ENCODE measurements at places on chromosomes 6 and 20.

DNA sequence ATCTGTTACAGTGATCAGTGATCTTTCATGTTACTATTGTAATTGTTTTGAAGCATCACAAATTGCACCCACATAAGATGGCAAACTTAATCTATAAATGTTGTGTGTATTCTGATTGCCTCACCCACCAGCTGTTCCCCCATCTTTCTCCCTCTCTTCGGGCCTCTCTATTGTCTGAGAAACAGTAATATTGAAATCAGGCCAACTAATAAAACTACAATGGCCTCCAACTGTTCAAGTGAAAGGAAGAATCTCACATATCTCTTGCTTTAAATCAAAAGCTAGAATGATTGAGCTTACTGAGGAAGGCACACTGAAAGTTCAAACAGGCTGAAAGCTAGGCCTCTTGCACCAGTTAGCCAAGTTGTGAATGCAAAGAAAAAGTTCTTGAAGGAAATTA is 141.2 kb downstream of the CDK19 start:
- DNase-seq = no peak

- DNase-seq = no peak
Observed at GRCh38 chr6:168518348-168518745, 77.4 kb downstream of the SMOC2 start.

- no peak for DNase-seq
Observed at GRCh38 chr6:110654096-110654820, 161.0 kb downstream of the CDK19 start.

GRCh38 chr6:118536478-118536877 is 11.6 kb upstream of the PLN start:
- DNase-seq = no peak

DNA sequence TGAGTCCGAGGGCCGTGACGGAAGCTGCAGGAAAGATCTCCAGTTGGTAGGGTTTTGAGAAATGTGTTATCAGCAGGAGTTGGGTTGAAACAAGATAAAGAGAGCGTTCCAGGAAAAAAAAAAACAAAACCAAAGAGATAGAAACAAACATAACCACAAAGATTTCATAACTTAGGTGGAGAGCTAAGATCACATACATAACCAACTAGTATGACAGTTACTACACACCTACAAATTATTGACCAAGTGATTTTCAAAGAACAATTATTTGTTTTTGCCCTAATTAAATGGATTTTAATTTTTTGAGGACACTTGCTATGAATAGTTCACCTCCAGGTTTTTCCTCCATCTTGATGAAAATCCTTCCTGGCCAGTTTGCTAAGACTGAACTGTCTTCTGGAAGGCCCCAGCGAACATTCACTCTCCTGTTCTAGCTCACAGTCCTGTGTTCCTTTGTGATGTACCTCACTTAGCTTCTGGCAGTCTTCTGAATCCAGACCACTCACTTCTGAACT is 69.4 kb downstream of the SNX9 start:
- DNase-seq = no peak

GRCh38 chr20:53872561-53873229 is 197.7 kb downstream of the BCAS1 start:
- DNase-seq = peak; percentile 38

- DNase-seq = no peak
Observed at GRCh38 chr6:132136981-132137380, 185.8 kb upstream of the CCN2 start.

GRCh38 chr6:47197682-47198640 is 111.7 kb downstream of the TNFRSF21 start:
- no peak for DNase-seq

DNA sequence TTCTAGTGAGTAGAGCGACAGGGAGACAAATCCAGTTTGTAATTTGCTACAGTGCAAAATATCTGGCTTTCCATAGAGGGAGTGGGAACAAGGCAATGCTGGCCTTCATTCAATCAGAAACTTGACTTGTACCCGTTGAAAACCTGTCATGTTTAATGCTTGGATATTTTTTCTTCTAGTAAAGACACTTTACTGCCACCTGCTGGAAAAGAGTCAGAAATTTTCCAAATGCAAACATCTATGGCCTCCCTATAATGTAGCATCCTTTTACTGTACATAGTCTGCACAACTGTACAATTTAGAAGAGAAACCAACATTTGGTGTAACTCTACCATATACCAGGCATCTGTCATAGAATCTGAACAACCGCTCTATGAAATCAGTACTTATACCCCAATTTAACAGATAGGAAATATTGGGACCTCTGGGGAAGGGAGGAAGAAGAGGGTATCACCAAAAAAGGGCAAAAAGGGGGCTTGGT is 16.7 kb upstream of the TBC1D20 start:
- DNase-seq = no peak

DNA sequence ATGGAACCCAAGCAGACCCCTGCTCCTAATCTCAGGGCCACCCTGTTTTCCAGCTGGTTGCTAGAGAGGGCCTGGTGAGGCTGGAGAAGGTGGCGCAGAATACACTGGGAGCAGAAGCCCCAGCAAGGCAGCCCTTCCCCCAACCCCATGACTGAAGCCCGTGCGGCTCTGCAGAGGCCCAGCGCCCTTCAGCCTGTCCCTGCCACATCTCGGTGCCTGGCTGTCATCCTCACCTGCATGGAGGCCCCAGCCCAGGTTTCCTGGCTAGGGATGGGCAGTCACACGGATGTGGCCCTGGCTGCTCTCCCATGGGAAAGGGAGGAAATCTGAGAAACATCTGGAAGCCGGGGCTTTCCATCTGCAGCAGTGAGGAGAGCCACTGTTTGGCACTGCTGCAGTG is 26.1 kb upstream of the VSTM2L start:
- DNase-seq = no peak

- DNase-seq = no peak
Observed at GRCh38 chr20:1820138-1821079, 74.8 kb upstream of the SIRPA start.

- DNase-seq = no peak
Observed at GRCh38 chr20:62643521-62644043, 1.3 kb downstream of the SLCO4A1 start.

DNA sequence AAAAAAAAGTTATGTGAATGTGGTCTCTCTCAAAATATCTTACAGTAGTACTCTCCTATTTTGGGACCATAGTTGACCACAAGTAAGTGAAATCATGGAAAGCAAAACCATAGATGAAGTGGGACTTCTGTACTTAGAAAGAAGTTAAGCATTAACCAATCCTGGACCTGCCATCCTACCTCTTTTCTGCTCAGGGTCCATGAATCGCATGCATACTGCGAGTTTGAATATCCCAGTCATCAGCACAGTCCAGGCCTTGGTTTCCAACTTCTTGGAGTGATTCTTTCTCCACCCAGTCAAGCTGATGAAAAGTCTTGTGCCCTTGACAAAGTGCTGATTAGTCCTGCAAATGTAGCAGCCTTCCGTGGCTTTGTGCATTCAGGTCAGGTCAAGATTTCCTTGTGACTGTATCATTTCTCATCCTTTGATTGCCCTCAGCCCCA is 46.0 kb downstream of the RNF217 start:
- DNase-seq = no peak

DNA sequence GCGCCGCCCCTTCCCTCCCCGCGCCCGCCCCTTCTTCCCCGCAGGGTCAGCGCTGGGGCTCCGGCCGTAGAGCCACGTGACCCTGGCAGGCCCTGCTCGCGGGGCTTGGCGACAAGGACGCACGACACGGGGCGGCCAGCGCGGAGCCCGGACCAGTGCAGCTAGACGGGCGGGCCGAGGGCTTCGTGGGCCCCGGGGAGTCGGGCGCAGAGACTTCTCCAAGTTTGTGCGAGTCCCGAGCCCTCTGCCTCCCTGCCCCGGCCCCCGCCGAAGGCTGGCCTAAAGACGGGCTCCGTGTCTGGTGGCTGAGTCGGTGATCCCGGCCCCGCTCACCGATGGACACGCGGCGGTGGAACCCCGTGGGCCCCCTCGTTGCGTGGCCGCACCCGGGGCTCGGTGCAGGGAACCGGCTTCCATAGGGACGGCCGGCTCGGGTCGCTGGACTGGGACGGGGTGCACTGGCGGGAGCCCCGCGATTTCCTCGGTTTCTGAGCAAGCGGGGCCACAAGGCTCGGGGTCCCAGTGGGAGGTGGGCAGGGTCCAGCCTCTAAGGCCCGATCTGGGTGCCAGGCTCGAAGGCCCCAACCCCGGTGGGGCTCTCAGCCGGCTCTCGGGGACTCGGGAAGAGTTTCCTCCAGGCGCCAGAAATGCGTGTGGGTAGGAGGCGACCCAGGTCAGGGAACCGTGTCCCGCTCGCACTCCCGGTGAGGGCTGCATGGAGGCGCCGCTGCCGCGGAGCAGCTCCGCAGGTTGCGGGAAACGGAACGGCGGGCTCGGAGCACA is 452 bp upstream of the GATA5 start:
- DNase-seq = peak; percentile 31

DNA sequence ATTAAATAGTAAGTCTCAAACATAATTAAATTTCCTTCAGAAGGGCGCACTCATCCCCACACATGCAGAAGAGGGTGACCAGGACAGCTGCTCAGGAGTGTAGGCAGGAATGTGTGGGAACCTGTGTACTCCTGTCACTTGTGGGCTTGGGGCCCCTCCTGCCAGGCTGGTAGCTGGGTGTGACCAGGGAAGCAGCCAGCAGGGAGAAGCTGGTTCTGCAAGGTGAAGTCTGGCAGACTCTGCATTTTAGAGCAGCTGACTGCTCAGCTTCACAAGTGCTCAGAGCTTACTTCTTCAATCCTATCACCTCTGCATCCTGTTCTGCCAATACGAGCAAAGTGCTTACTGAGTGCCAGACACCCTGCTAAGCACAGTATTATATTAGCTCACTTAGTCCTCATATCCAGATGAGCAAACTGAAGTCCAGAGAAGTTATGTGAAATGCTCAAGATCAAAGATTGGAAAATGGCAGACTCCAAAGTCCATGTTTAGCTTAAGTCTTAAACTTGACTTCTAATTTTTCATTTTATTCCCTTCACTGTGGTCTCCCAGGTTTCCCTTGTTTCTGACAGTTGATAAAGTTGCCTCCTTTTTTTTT is 27.9 kb downstream of the ELMO2 start:
- DNase-seq = no peak

DNA sequence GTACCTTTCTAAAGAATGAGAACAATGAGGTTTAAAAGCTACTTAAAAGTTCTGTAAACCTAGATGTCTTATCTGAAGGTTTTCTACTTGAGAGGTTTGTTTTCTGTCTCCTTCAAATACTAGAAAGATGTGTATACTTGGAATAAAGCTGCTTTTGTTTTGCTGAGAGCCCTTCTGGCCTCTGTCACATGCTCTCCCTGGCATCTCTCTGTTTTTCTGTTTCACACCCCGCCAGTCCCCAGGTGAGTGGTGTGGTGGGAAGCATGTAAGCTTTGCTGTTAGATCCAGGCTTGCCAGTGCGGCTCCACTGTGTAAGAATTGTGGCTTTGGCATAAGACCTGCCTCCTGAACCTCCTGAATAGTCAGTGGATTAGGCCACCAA is 56.8 kb downstream of the SNX9 start:
- no peak for DNase-seq

DNA sequence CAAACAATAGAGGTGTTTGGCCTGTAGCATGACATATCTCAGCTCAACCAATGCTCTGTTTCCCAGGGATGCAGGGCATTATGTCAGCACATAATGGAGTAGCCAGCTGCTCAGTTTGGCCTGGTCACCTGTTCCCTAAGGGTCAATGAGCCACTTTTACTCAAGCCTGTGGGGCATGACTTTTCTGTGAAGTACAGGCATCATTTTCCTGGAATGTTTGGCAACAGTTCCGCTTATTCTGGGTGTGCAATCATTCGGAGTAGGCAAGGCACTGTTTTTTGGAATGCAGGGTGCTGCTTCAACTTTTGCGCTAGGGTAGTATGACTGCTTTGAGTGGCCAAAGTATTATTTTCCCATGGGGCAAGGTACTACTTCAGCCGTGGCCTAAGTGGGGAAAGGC is 665.4 kb downstream of the EPHA7 start:
- DNase-seq = no peak

DNA sequence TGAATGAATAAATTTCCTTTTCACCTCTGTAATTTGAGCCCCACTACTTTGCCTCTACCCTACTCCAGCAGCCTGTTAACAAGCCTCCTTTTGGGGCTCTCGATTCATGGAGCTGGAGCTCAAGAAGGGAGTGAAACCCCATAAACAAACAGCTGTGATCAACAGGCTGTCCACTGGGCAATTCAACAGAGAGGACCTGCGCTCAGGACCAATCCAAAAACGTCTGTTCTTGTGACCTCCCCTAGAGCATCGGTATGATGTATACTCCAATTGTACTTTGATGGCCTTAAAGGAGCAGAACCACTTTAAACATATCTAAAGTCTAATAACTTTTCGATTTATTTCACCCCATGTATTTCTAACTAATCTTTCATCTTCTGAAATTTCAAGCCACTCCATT is 37.4 kb downstream of the HIVEP2 start:
- peak; percentile 23 for DNase-seq

DNA sequence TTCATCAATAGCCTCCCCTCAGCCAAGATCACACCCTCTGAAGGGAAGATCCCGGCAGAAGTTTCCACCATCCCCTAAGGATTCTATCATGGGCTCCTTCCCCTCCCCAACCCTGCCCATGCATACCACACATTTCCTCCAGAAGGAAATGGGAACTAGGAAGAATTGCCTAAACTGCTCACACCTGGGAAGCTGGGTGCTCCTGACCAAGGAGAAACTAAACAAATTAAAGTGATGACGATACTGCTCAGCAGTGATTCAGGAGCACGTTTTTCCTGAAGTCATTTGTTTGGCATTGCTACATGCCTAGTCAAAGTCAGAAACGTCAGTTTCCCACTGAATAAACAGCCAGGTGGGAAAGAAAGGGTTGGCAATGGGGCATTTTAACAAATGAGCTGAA is 136.1 kb upstream of the CDYL start:
- no peak for DNase-seq

DNA sequence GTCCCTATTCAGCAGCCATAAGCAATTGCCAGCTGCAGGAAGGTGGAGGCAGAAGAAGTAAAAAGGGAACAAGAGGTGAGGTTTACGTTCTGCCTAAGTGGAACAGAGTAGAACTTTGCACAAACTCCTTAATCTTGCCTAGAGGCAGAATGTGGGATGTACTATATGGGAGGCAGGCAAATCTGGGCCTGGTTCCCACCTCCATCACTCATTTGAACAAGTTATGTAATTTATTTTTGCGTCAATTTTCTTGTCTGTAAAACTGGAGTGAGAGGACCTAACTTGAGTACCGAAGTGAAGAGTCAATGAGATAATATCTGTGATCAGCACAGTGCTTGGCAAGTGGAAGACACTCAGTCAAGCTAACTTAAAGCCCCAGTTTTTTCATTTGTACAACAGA is 2.0 kb upstream of the TPBG start:
- no peak for DNase-seq

DNA sequence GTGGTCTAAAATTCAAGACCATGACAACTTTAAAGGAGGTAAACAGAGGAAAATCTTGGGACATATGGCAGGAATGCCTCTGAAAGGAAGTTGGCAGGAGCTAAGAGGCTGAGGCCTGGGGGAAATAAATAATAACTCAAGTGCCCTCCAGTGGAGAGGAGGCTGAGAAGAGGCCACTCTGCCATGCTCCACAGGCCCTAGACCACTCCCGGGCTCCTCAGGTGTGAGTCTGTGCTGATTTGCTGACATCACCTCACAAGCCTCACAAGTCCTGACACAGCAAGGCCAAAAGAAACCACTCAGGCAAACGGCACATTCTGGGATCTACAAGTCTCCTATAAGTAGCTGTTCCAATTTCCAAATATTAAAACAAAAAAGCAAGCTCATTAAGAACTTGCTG is 91.0 kb upstream of the RIPOR2 start:
- no peak for DNase-seq

- no peak for DNase-seq
Observed at GRCh38 chr20:12098421-12098820, 180.7 kb downstream of the BTBD3 start.
